Stomach (tissue), 19 donors: ENCODE measurements at places on chromosomes 11 and 22. TPM values are rescaled to one million over a fixed set of nuclear protein-coding genes. Genes with fewer than 3 reads are reported as not detected.

Gene CCDC116
- total RNA-seq = not detected

Gene ACRV1
- total RNA-seq = not detected

DNA sequence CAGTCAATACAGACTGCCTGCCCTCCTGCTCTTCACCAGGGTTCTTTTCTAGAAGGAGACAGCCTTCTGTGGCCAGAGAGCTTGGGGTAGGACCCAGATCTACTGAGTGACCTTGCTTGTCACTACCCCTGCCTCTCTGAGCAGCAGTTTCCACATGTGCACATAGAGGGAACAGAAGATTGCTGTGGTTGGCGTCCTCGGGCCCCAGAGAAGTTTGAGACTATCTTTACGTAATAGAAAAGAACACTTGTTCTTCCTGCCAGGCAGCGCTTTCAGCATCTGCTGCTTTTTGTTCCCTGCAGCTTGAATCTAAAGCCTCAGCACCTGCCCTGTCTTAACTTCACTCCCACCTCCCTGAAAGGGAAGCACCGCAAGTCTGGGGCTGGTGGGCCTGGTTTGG lies 1.9 kb upstream of the FKBP2 start:
- DNase-seq = no peak

DNA sequence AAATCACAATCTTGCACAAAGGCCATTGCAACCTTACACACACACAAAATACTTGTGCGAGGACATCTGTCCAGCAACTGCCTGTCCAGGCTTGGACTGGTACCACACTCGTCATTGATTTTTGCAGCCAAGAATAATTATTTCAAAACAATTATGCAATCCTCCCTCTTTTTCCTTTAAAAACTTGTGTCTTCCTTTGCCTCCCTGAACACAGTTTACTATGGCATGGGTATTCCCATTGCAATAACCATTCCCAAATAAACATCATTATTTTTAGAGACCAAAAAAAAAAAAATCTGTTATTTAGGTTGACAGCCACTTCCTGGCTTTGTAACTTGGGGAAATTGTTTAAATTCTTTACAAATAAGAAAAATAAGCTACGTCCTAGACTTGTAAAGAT lies 54.0 kb downstream of the C11orf91 start:
- DNase-seq = no peak

Gene HOATZ
- not detected for total RNA-seq

Gene BDNF
- not detected for total RNA-seq

- peak; percentile 51 for DNase-seq
These were observed 36.6 kb downstream of the RPL3 start for GRCh38 chr22:39282645-39283321.

DNA sequence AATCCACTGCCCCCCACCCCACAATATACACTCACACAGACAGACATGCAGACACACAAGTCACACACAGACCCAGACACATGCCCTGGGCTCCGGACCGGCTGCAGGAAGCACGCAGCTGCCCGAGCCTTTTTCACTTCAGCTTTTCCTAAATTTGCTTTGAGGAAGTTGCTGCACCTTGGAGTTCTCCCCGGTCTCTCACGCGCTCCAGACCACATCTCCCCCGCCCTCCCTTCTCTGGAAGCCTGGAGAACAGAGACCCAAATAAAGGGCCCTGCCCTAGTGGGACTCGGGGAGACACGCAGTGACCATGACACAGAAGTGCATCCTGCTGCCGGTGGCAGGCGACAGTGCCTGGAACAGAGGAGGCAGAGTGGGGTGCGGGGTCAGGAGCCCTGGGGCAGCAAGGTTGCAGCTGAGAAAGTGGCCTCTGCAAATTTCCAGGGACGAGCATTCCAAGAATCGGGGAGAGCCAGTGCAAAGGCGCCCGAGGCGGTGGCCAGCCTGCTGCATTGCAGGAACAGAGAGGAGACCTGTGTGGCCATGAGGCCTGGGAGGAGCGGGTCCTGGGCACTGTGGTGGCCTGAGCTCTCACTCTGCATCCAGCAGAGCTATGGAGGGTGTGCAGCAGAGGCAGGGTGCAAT lies 19.1 kb downstream of the RPL3 start:
- no peak for DNase-seq

- DNase-seq = peak; percentile 59
These were observed 32.5 kb upstream of the ATXN10 start for GRCh38 chr22:45638834-45639746.

DNA sequence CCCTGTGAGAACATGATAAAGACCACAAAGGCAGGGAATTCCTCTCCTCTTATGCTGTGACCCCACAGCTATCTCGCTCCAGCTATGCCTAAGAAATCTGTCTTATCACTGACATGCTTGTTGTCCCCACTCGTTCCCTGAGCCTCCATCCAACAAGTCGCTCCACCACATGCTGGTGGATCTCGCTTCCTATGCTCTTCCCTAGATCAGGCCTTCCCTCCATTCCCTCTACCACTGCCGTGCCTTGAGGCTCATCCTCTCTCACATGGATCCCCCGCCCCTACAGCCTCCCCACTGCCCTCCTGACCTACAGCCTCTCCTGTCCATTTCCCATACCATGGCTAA lies 1.4 kb upstream of the DGAT2 start:
- DNase-seq = no peak

DNA sequence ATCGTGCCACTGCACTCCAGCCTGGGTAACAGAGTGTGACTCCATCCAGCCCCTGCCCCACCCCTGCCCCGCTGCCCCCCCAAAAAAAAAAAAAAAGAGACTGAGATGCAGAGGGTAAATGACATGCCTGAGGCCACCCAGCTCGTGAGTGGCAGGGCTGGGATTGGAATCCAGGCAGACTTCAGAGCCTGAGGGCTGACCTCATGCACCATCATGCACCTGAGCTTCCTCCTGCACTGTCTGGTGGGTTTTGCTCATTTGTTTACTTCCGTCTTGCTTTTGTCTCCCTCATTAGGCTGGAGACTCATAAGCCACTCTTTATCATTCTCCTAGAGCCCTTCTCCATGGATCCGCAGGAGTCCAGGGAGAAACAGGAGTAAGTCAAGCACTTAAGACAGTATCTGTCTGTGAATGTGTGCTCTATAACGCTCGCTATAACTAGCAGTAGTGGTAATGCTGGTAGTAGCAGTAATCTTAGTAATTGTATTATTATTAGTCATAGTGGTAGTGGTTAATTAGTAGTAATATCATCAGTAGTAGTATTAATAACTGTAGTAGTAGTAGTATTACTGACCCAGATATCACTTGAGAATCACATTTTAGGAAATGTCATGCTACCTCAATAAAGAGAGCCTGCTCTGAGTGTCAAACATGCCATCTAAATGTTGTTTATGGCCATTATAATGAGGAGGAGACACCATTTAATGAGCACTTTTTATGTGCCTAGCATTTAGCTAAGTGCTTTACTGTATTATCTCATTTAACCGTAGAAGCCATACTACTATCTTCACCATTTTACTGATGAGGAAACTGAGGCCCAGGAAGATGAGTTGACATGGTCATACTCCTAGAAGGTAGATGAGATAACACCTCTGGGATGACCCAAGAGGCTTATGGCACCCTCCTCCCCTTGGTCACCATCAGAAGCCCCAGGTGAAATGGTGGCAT lies 85.0 kb downstream of the NAT10 start:
- DNase-seq = no peak

Gene OR8G5
- not detected for total RNA-seq

Gene RAPSN
- not detected for total RNA-seq

DNA sequence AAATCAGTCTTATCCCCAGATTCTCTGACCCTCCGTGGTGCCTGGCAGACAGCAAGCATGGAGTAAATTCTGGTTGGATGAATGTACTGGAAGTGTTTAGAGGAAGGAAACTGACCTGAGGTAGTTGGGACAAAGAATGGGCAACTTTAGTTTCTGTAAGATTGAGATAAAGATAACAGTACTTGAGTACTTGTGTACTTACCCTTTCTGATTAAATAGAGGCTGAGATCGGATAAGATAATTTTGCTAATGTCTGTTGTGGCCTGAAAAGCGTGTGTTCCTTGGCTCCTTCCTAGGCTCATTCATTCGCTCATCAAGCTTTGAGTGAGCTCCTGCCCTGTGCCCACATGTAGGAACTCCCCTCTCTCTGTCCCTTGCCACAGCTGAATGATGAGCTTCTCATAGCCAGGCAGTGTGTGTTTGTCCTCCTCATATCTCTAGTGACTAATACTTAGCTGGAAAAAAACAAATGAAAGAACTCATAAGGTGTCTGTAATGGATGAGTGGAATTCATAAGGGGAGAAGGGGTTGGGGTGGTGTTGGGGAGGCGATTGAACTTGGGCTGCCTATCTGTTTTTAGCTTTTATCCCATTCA lies 118.1 kb downstream of the DBX1 start:
- no peak for DNase-seq

GRCh38 chr11:17208257-17208999 lies 642 bp upstream of the PIK3C2A start:
- DNase-seq = peak; percentile 94

DNA sequence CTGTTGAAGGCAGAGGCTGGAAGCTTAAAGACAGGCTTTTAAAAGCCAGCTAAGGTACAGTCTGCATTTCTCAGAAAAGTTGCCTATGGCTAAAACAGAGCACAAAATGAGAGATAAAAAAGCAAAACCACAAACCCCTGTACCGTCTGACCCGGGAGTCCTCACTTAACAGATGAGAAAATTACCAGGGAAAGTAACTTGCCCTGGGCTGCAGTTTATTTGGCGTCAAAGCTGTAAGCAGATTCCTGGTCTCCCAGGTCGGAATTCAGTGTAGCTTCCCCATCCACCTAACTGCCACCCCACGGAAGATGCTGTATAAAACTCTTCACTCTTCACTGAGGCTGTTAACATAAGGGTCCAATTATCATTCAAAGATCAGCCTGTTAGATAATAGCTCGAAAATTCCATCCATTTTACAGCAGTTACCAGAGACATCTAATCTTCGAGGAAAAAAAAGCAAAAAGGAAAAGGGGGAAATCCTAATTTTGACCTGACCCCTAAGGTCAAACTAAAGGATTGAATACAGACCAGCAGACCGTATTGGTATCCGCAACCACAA lies 1.5 kb downstream of the TCF20 start:
- no peak for DNase-seq

Gene CRY2
- total RNA-seq = 45.9 TPM

Gene NXPE4
- total RNA-seq = 24.3 TPM

Gene LRRC74B
- not detected for total RNA-seq

DNA sequence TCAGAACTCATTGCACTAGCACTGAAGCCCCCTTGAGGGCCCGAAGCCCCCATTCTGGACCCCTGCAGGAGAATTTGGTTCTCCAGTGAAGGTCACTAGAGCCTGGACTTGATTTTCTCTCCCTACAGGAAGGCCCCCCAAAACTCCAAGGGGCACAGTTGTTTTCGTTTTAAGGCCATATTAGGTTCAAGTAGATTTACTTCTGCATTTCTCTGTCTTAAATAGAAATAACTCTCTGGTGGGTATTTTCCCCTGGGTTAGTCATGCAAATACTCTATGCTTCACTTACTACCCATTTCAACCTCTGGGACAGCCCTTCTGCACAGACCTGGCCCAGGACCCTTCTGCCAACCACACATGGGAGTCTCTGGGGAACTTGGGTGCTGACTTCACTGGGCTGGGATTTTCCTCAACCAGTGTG lies 41.6 kb downstream of the WEE1 start:
- DNase-seq = peak; percentile 32

DNA sequence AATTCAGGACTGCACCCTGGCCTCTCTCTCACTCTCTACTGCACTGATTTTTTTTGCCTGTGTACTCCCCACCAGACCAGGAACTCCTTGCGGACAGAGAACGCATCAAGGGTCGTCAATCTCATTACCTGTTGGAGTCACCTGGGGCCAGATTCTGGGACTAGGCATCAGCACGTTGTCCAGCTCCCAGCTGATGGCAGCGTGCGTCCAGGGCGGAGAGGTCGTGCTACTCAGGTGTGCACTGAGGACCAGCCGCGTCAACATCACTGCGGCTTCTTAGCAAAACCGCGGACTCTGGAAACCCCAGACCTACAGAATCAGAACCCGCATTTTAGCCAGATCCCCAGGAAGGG lies 13.1 kb downstream of the KCNJ5 start:
- no peak for DNase-seq

- DNase-seq = peak; percentile 27
These were observed 78.5 kb downstream of the TRAF6 start for GRCh38 chr11:36431429-36432092.

GRCh38 chr22:28435982-28436381 lies 243.7 kb downstream of the TTC28 start:
- DNase-seq = no peak

Gene KRTAP5-2
- not detected for total RNA-seq

DNA sequence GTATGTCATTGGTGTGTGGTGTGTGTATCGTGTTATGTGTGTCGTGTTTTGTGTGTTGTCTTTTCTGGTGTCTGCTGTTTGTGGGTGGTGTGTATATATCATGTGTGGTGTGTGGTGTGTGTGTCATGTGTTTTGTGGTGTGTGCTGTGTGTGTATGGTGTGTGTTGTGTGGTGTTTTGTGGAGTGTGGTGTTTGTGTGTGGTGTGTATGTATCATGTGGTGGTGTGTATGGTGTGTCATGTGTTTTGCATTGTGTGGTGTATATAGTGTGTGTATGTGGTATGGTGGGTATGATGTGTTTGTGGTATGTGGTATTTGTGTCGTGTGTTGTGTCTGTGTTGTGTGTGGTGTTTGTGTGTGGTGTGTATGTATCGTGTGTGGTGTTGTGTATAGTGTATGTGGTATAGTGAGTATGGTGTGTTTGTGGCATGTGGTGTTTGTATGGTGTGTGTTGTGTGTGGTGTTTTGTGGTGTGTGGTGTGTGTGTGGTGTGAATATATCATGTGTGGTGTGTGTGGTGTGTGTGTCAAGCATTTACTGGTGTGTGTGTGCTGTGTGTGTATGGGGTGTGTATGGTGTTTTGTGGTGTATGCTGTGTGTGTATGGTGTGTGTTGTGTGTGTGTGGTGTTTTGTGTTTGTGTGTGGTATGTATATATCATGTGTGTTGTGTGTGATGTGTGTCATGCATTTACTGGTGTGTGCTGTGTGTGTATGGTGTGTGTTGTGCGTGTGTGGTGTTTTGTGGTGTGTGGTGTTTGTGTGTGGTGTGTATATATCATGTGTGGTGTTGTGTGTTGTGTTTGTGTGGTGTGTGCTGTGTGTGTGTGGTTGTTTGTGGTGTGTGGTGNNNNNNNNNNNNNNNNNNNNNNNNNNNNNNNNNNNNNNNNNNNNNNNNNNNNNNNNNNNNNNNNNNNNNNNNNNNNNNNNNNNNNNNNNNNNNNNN lies 12.7 kb downstream of the PIM3 start:
- no peak for DNase-seq

DNA sequence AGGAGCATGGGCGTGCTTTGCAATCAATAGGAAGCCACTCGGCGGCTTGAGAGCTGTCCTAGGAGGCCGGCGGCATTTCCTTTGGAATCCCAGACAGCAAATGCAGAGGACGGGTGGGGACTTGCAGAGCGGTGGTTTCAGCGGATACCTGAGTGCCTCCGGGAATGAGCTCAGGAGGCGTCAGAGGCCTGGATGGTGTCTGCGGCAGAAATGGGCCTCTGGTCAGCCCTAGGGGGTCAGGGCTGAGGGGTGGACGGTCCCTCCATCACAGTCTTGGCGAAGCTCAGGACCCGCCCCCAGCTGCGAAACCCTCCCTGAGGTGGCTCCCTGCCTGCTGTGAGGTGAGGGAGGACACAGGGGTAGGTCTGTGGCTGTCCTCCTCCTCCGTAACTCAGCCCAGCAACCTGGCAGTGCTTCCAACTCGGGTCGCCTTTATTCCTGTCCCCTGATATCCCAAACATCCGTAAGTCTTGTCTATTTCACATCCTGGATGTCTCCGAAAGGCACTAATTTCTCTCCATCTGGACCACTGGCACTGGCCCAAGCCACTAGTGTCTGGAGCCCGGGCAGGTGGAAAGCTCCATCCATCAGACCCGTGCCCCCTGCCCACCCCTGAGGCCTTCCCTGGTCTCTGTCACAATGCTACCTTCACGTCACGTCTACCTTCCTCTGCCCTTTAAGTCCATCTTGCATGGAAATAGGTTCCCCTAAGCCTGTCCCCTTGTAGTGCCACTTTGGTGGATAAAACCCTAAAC lies 686.6 kb downstream of the BRD1 start:
- DNase-seq = no peak
